ENCODE measurements at places on chromosomes 4 and X. TPM values are rescaled to one million over a fixed set of nuclear protein-coding genes. Genes with fewer than 3 reads are reported as not detected.

GRCh38 chrX:45009371-45010000 is 136.5 kb downstream of the KDM6A start:
- peaks cover 5% of the 10 kb centered on the region for H3K4me1 ChIP-seq
- no peaks in the 10 kb centered on the region for H3K27me3 ChIP-seq
- no peak for DNase-seq
- no peak overlapping the region for H3K27ac ChIP-seq

DNA sequence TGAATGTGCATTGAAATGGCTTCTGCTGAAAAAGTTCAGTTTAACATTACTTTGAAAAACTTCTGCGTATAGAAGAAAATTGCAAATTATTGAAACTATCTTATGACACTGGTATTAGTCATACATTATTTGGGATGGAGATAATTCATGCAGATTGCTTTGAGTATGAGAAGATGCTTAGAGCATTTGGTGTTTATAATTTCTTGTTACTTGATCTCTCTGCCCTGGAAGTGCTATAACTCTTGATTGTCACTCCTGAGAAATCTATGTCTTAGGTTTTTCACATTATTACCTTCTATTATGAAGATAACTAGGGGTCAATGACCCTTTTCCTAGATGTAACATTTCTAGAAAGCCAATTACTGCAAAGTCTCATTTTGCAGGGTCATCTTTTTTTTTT is 36.4 kb downstream of the TMEM131L start:
- no peak overlapping the region for H3K4me3 ChIP-seq
- no peaks in the 10 kb centered on the region for H3K27me3 ChIP-seq
- peaks cover 48% of the 10 kb centered on the region for H3K36me3 ChIP-seq
- no peak for DNase-seq

GRCh38 chr4:6692806-6693205 is 872 bp upstream of the S100P start:
- DNase-seq: no peak
- no peak overlapping the region for H3K4me3 ChIP-seq
- peak overlapping the region; percentile 59 for H3K27ac ChIP-seq
- H3K36me3 ChIP-seq: peaks cover 8% of the 10 kb centered on the region

DNA sequence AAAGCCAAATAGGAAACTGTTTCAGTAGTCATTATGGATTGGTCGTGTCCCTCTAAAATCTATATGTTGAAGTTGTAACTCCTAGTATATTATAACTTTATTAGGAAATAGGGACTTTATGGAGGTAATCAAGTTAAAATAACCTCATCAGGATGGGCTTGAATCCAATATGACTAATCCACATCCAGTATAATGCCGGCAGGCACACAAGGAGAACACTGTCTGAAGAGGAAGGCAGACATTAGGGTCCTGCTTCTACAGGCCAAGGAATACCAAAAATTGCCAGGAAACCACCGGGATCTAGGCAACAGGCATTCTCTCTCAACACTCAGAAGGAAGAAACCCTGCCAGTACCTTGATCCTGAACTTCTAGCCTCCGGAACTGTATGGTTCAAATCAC is 130.3 kb downstream of the ATP10D start:
- no peaks in the 10 kb centered on the region for H3K36me3 ChIP-seq
- no peak for DNase-seq
- H3K27me3 ChIP-seq: peaks cover 6% of the 10 kb centered on the region
- H3K27ac ChIP-seq: no peak overlapping the region
- H3K4me1 ChIP-seq: no peaks in the 10 kb centered on the region

DNA sequence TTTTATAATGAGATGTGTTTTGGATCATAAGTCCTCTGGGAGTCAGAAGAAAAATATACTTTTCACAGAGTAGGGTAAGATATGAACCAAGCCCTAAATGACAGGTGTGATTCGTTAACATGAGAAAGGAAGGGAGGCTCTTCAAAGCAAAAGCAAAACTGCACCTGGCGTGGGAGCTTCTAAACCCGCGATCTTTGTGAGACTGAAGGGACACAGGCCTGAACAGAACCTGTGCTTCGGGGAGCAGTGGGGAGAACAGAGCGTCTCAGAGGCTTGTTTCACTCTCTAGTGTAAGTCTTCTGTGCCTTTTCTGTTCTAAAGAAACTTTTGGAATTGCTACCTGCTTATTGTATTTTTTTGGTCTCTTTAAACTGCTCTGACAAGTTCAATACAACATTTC is 30.2 kb upstream of the CYP4V2 start:
- H3K27ac ChIP-seq: peak overlapping the region; percentile 66
- H3K36me3 ChIP-seq: no peaks in the 10 kb centered on the region
- H3K4me1 ChIP-seq: peaks cover 4% of the 10 kb centered on the region
- H3K4me3 ChIP-seq: peak overlapping the region; percentile 63
- no peaks in the 10 kb centered on the region for H3K27me3 ChIP-seq
- no peak for DNase-seq

GRCh38 chr4:182142176-182143085 is 100.8 kb upstream of the TENM3 start:
- no peak overlapping the region for H3K27ac ChIP-seq
- peaks cover 10% of the 10 kb centered on the region for H3K4me1 ChIP-seq
- peak overlapping the region; percentile 37 for H3K4me3 ChIP-seq
- no peak for DNase-seq
- peaks cover 80% of the 10 kb centered on the region for H3K27me3 ChIP-seq

- H3K36me3 ChIP-seq: peaks cover 77% of the 10 kb centered on the region
- H3K4me1 ChIP-seq: peaks cover 66% of the 10 kb centered on the region
- no peaks in the 10 kb centered on the region for H3K27me3 ChIP-seq
- peak; percentile 12 for DNase-seq
- H3K4me3 ChIP-seq: no peak overlapping the region
Observed at GRCh38 chrX:1476682-1477081, 24.0 kb upstream of the ASMTL start.

- H3K4me3 ChIP-seq: no peak overlapping the region
- H3K27me3 ChIP-seq: no peaks in the 10 kb centered on the region
- peaks cover 3% of the 10 kb centered on the region for H3K4me1 ChIP-seq
- H3K27ac ChIP-seq: no peak overlapping the region
Observed at GRCh38 chrX:70141373-70141772, 8.1 kb downstream of the IGBP1 start.

DNA sequence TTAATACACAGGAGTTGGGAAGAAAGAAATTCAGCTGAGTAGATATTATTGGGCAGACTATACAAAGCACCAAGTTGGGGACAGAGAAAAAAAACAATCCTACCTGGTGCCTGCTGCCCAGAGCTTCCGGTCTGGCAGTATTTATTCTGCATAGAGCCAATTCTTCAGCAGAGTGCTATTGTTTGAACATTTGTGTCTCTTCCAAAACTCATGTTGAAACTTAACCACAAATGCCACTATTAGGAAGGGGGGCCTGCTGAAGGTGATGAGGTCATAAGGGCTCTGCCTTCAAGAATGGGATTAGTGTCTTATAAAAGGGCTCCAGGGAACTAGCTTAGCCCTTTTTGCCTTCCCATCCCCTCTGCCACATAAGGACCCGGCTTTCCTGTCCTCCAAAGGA is 136.2 kb downstream of the EVC2 start:
- no peaks in the 10 kb centered on the region for H3K27me3 ChIP-seq
- DNase-seq: no peak
- H3K4me1 ChIP-seq: no peaks in the 10 kb centered on the region
- H3K36me3 ChIP-seq: no peaks in the 10 kb centered on the region

- H3K4me1 ChIP-seq: no peaks in the 10 kb centered on the region
- no peak overlapping the region for H3K4me3 ChIP-seq
- DNase-seq: no peak
- H3K36me3 ChIP-seq: no peaks in the 10 kb centered on the region
- H3K27ac ChIP-seq: no peak overlapping the region
Observed at GRCh38 chrX:46929439-46930261, 17.4 kb downstream of the JADE3 start.

GRCh38 chr4:10366628-10367027 is 90.6 kb downstream of the ZNF518B start:
- no peaks in the 10 kb centered on the region for H3K27me3 ChIP-seq
- no peak for DNase-seq
- no peak overlapping the region for H3K4me3 ChIP-seq
- no peak overlapping the region for H3K27ac ChIP-seq
- H3K36me3 ChIP-seq: no peaks in the 10 kb centered on the region

- H3K27me3 ChIP-seq: no peaks in the 10 kb centered on the region
- H3K36me3 ChIP-seq: no peaks in the 10 kb centered on the region
- no peaks in the 10 kb centered on the region for H3K4me1 ChIP-seq
- H3K27ac ChIP-seq: no peak overlapping the region
- no peak for DNase-seq
- H3K4me3 ChIP-seq: no peak overlapping the region
Observed at GRCh38 chr4:127251423-127251822, 381.3 kb upstream of the INTU start.

GRCh38 chrX:48966796-48967579 is 4.7 kb downstream of the KCND1 start:
- no peaks in the 10 kb centered on the region for H3K27me3 ChIP-seq
- no peak overlapping the region for H3K4me3 ChIP-seq
- peaks cover 2% of the 10 kb centered on the region for H3K4me1 ChIP-seq
- peak overlapping the region; percentile 34 for H3K27ac ChIP-seq
- H3K36me3 ChIP-seq: peaks cover 5% of the 10 kb centered on the region
- DNase-seq: no peak

DNA sequence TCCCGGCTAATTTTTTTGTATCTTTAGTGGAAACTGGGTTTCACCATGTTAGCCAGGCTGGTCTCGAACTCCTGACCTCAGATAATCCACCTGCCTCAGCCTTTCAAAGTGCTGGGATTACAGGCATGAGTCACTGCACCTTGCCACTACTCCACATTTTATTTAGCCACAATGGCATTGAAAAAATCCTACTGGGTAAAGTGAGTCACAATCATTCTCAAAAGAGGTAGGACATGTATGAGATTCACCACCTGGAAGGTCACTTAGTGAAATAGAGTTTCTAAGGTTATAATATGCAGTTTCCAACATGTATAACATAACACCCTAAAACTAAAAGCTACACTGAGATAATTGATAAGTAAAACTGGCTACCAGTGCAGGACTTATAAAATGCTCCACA is 159.2 kb downstream of the BTC start:
- H3K36me3 ChIP-seq: no peaks in the 10 kb centered on the region
- H3K27me3 ChIP-seq: peaks cover 16% of the 10 kb centered on the region
- H3K27ac ChIP-seq: no peak overlapping the region
- no peak overlapping the region for H3K4me3 ChIP-seq
- DNase-seq: no peak

CHIC1 gene
- 8.6 TPM for total RNA-seq

RLIM gene
- 42.6 TPM for total RNA-seq

KIAA1210 gene
- total RNA-seq: not detected

CPXCR1 gene
- total RNA-seq: not detected

RBMXL3 gene
- total RNA-seq: not detected

APBB2 gene
- 0.96 TPM for total RNA-seq

GRID2 gene
- not detected for total RNA-seq

HDX gene
- total RNA-seq: 1.4 TPM

SSX4B gene
- not detected for total RNA-seq

SPON2 gene
- 18.5 TPM for total RNA-seq

FAM241A gene
- 1.9 TPM for total RNA-seq

SH2D1A gene
- total RNA-seq: 51.2 TPM
